CD4-positive, alpha-beta T cell treated with Interleukin-2 at 100 ng/mL for 4 hours (primary cell): ENCODE measurements at places on chromosomes 2 and 18.
A peak's percentile ranks its signal among the peaks of the same experiment; 100 is the strongest.

GRCh38 chr2:191690327-191690726 lies 12.4 kb downstream of the NABP1 start:
- DNase-seq, result no peak

- no peak for DNase-seq
Observed at GRCh38 chr2:240640939-240641338, 15.7 kb downstream of the GPR35 start.

- no peak for DNase-seq
Observed at GRCh38 chr2:121099329-121100290, 185.4 kb downstream of the TFCP2L1 start.

GRCh38 chr2:97761192-97761591 lies 47.8 kb downstream of the ZAP70 start:
- DNase-seq, result peak; percentile 47

DNA sequence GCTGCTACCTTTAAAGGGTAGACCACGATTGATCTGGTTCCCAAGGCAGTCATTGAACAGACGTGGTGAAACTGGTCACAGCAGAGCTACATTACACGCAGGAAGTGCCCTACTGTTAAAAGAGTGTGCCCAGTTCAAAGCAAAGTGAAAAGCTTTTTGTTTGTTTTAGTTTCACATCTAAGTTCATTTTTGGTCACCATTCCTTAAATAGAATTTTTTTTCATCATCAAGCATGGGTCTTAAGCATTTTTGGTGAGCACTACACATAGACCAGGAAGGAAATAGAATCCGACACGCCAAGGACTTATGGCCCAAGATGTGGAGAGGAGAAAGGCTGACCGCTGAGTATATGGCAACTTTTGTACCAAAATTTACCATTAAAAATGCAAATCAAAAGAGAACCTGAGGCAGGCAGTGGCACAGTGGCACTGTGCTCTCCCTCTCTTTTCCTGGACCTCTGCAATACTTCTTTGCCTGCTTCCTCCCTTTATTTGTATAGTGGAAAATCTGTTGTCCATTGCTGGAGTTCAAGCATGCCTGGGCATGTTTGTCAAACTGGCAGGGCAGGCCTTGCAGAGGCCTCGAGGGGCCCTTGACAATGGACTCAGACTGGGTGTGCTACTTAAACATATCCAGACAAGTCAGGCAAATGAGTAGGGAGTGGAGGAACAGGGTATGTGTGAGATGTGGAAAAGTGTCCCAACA lies 42.6 kb upstream of the HNRNPA3 start:
- no peak for DNase-seq

DNA sequence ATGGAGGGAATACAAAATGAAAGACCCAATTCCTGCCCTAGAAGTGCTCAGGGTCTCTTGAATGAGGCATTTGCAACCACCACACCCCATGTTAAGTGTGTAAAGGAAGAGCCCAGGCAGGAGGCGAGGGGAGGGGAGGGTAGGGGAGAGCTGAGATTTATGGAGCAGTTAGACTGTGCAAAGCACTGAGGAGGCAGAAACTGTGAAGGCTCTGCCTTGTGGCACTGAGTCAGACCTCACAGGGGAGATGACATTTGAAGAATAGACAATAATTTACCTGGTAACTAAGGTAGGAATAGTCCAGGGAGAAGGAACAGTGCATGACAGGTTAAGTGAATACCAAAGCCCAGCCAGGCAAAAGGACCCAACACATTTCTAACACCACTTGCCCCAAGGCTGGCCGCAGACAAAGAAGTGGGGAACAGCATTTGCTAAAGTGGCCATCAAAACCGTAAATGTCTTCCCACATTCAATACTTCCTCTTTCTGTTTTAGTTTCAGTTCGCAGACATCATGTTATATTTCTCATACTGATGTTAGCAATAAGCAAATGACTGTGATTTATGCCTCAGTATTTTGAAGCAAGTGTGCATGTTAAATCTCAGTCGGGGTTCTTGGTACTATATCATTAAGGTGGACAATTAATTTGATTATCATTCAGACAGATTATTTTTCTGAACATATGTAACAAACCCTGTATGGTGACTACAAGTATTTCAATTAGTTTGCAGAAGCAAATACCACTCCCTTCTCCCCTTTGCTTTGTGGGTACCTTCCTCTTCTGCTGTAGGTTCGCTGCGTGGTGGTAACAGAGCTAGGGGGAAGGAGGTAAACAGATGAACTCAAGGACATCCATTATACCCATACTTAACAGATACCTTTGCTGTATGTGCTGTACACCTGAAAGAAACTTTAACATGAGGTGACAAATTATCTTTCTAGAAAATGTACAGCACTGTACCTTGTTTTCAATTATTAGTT lies 27.5 kb downstream of the CDH20 start:
- no peak for DNase-seq

- no peak for DNase-seq
Observed at GRCh38 chr18:7728297-7728696, 161.2 kb downstream of the PTPRM start.

- DNase-seq, result no peak
Observed at GRCh38 chr18:260547-260946, 7.3 kb downstream of the THOC1 start.

DNA sequence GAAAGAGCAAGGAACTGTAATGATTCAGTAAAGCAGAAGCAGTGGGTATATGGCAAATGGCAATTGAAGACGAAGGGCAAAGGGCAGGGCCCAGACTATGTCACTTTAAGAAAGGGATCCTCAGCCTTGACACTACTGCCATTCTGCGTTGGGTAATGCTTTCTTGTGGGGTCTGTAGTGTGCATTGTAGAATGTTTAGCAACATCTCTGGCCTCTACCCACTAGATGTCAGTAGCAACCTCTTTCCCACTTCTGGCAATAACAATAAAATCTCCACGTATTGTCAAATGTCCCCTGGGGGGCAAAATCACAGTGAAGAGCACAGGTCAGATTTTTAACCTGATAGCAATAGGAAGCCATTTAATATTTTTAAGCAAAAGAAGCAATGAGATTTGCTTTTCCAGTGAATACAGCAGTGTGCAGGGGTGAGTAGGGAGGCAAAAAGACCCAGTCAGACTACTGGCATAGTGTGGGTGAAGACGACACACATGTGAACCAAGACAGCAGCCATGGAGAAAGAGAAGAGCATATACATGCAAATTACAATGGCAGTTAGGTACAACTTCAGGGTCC lies 209.5 kb downstream of the DYM start:
- no peak for DNase-seq

GRCh38 chr2:197398913-197399312 lies 35.9 kb downstream of the SF3B1 start:
- no peak for DNase-seq

- DNase-seq, result no peak
Observed at GRCh38 chr2:19881908-19882265, 19.9 kb downstream of the TTC32 start.

DNA sequence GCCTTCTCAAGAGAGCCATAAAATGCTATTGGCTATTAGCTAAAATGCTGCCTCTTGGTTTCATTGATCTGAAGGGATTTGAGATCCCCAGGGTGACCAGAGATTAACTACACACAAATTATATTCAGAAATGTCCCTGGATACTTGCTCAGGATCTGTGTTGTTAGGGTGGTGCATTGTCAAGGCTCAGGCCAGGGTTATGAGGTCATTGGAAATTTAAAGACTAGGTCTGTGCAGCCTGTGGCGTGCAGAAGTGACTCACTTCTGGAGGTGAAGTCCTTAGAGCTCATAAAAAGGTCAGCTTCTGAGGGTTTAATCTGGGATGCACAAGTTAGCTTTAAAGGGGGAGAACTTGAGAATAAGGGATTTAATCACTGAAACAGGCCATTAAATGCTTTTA lies 23.5 kb downstream of the LRRTM1 start:
- no peak for DNase-seq

GRCh38 chr2:127954857-127955256 lies 69.1 kb upstream of the AMMECR1L start:
- no peak for DNase-seq

GRCh38 chr2:133993160-133993559 lies 260.7 kb upstream of the MGAT5 start:
- no peak for DNase-seq

GRCh38 chr18:74387383-74387782 lies 69.7 kb downstream of the DIPK1C start:
- DNase-seq, result no peak

GRCh38 chr18:10239103-10239502 lies 215.3 kb upstream of the APCDD1 start:
- no peak for DNase-seq

- DNase-seq, result no peak
Observed at GRCh38 chr2:153291718-153292117, 186.8 kb downstream of the RPRM start.

GRCh38 chr2:158745067-158745865 lies 49.9 kb upstream of the DAPL1 start:
- peak; percentile 8 for DNase-seq

- no peak for DNase-seq
Observed at GRCh38 chr2:161761160-161761559, 136.9 kb downstream of the SLC4A10 start.

- DNase-seq, result no peak
Observed at GRCh38 chr2:131063501-131064283, 29.6 kb downstream of the FAM168B start.

GRCh38 chr2:200687922-200688920 lies 102.4 kb downstream of the AOX1 start:
- DNase-seq, result no peak

DNA sequence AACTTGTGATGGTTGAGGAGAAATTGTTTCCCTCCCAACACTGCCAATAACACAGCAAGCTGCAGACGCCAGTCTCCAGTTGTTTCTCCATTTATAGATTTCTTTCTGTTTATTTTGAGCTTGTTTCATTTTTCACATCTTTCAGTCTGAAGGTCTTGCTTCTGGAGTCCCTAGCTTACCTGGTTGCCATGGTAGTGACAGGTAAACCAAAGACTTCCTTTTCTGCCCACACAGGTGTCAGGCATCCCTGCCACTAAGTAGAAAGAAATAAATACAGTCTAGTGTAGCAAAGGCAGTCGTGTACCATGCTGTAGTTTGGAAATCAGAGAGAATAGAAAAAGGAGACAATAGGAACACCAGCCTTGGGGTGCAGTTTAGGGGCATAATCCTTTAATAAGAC lies 82.8 kb downstream of the MARCHF4 start:
- DNase-seq, result no peak

- DNase-seq, result no peak
Observed at GRCh38 chr2:7096726-7097352, 179.6 kb downstream of the RNF144A start.

DNA sequence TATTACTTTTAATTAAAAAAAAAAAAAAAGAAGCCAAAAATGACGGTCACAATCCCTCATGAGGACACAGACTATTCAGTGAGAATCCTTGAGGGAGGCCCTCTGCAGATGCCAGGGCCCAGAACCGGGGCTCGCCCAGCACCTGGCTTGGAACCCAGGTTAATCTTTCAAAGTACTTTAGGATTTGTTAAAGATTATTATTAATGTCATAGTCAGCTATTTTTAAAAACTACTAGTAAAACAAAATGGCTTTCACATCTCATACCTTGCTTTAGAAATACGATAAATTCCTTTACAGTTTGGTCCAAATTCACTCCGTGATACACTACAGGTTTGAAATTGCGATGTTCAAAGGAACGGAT lies 27.1 kb downstream of the C2orf76 start:
- DNase-seq, result no peak

- DNase-seq, result no peak
Observed at GRCh38 chr18:26656944-26657536, 108.7 kb upstream of the KCTD1 start.

GRCh38 chr2:103808814-103809213 lies 1045.1 kb upstream of the POU3F3 start:
- DNase-seq, result no peak

- peak; percentile 46 for DNase-seq
Observed at GRCh38 chr2:225282858-225283710, 116.4 kb upstream of the NYAP2 start.

- DNase-seq, result no peak
Observed at GRCh38 chr2:138496096-138496651, 5.4 kb upstream of the SPOPL start.
